SHP77 (cell line): ENCODE measurements at places on chromosomes 2 and 18.

DNA sequence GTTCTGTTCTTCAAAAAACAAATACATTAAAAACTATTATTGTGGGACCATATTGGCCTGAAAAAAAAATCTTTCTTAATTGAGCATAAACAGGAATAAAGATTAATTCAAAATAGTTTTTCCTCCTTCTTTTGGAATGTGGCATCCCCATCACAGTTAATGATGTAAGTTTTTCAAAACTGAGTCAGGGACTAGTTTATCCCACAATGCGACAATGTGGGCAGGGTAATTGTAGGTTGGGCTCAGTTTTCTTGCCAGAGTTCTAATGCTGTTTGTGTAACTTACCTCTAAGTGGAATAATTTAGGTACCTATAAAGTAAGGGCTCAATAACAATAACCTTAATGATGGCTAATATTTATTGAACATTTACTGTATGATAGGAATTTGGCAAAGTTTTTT, 82.0 kb downstream of the PMS1 start:
- no peak for DNase-seq

DNA sequence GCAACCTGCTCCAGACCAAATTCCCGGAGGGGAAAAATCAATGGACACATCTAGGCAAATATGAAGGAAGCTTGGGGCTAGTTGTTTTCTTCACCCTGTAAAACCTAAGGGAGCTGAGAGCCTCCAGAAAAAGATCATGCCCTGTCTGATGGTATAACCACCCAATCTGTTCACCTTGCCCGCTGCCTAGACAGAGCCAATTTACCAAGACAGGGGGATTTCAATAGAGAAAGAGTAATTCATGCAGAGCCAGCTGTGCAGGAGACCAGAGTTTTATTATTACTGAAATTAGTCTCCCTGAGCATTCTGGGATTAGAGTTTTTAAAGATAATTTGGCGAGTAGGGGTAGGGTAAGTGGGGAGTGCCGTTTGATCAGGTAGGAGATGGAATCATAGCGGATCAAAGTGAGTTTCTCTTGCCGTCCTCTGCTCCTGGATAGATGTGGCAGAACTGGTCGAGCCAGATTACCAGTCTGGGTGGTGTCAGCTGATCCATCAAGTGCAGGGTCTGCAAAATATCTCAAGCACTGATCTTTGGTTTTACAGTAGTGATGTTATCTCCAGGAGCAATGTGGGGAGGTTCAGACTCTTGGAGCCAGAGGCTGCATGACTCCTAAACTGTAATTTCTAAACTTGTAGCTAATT, 35.1 kb upstream of the B4GALT6 start:
- DNase-seq: no peak

GRCh38 chr18:48412339-48412929, 3.3 kb upstream of the ZBTB7C start:
- peak; percentile 73 for DNase-seq

DNA sequence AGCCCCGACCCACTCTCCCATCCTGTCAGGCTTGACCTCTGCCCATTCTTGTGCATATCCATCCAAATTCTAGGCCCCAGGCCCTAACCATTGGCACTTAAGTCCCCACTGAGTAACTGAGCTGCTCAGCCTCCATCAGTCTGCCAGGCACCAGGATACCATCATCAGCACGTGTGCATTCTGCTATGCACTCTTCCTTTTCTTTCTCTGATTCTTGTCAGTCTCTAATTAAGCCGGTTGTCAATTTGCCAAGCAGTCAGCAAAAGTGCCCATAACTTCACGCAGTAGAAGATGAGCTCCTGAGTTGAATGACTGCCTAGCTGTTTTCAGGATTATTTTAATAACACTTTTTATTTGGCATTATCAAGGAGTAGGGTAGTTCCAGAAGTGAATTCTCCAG, 107.2 kb downstream of the FEZ2 start:
- DNase-seq: no peak

DNA sequence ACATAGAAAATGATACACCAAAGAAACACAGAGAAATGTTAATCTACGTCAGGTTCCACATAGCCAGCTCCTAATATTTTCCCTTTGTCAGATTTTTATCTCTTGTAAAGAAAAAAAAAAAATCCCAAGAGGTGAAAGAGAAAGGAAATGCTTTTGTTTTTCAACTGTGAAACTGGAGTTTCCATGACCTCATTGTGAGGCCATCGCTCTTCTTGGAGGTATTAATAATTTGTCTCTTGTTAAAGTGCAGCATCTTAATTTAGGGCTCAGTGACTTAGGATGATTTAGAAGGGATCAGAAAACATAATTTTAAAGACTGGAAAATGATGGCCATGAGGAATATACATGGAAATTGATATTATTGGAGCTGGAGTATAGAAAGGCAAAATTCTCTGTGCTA, 21.7 kb downstream of the ARHGAP28 start:
- DNase-seq: no peak

- no peak for DNase-seq
These were observed 32.8 kb downstream of the NRP2 start for GRCh38 chr2:205714789-205715720.

DNA sequence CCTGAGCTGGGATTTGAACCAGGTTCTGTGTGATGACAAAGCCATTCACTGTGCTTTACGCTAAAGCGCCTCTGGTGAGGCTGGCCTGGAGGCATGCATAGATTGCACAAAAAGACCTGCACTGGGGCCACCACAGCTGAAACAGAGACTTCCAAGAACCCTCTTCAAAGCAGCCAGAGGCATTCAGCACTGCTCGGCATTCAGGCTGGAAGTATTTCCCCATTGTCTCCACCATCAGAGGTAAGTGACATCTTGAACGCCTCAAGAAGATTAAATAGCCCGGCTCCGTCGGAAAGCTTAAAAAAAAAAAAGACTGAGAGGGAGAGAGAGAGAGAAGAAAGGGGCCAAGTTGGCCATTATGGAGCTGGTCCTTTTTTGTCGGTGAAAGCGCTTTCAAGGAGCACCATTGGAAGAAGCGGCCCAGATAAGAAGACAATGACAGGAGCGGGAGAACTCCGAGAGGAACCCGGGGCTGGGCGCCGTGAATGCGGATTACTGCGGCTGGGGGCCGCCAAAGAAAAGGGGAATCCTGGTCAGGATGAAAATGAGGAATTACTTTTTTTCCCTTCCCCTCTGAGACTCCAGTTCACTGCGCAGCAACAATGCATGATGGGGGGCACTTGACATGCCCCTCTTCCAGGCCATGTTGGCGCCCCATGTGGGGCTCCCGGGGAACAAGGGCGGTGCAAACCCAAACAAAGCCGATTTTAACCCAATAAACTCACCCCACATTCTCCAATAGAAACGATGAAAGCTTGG, 228.3 kb downstream of the MYCN start:
- no peak for DNase-seq

DNA sequence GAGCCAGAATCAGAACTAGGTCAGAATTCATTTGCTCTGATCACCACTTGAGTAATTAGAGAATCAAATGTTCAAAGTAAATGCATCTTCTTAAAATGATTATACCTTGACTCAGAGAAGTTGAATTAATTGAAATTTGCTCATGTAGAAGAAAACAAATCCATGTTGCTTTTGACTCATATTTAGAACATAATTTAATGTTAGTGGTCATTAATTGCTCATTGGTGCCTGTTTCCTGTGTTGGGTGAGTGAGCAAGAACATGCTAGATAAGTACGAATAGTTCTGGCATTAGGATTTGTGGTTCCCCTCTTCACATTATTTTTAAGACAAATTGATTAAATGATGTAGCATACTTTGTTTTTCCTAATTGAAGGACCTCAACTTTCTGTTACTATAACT, 19.0 kb downstream of the ACVR2A start:
- DNase-seq: no peak

- DNase-seq: no peak
These were observed 249.1 kb downstream of the FAM210A start for GRCh38 chr18:13477147-13477683.

GRCh38 chr18:55509631-55510324, 78.2 kb downstream of the TCF4 start:
- DNase-seq: no peak

DNA sequence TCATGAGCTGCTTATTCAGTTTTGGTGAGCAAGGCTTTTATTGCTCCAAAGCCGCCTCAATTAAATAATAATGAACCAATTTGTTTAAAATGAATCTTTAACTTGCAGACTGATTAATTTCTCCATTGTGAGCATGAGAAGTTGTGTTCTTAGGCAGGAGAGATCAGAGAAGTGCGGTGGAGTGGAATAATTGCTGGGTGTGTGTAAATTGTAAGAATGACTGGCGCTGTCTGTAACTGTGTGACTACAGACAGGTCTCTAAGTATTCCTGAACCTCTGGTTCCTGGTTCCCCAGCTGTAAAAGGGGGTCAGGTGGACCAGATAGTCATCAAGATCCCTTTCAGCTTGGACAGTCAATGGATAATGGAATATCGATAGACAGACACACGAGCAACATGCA, 98.0 kb upstream of the EFEMP1 start:
- no peak for DNase-seq

DNA sequence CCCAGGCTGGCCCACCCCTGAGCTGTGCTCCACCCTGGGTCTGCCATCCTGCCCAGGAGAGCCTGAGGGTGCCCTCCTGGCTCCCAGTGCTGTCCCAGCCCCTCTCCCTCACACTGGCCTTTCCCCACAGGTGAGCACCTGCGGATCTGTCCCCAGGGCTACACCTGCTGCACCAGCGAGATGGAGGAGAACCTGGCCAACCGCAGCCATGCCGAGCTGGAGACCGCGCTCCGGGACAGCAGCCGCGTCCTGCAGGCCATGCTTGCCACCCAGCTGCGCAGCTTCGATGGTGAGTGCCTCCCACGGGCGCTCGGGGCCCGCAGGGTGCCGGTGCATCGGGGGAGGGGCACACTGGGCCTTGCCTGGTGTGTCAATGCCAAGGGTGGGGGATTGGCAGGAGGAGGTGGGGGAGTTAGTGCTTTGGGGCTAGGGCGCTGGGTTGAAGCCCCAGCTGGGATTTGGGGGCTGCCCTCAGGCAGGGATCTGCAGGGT, 23.5 kb downstream of the GPC1 start:
- DNase-seq: no peak

GRCh38 chr2:239444626-239445577, 44.1 kb upstream of the HDAC4 start:
- DNase-seq: no peak

- no peak for DNase-seq
These were observed 208.7 kb upstream of the RASGRP3 start for GRCh38 chr2:33267756-33268155.

DNA sequence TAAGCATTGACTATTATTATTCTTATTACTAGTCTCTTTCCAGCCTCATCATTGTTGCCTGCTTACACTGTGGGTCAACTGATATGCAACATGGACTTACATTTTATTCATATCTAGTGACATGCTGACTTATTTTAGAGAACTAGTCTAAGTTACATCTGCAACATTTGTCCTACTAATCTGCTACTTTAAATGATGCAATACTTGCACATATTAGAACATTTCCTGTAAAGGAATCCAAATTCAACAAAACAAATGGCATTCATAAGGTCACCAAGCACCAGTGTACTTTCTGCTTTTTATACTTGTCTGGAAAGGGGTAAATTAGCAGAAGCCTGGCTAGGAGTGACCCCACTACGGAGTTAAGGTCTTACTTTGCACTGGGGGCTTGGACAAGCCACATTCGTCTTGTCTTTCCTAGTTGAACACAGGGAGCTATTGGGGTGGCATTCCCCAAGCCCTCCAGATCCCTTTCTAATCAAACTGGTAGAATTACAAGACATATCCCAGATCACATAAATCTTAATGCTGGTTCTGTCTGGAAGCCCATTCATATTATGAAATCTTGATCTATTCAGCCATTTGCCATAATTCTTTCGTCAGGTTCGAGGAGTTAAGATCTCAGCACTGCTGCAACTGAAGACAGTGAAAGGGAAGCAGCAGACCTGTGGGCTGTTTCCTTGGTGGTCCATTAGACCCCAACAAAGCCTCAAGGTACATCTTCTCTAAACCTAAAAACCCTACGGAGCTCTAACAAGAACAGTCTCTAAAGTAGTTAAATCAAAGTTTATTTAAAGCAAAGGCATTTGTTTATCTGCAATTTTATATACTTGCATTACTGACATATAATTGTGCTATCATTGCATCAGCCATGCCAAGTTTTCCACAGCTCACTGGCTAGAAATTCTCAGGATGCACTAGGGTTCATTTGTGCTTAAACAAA, 49.9 kb upstream of the RTN4 start:
- DNase-seq: no peak

DNA sequence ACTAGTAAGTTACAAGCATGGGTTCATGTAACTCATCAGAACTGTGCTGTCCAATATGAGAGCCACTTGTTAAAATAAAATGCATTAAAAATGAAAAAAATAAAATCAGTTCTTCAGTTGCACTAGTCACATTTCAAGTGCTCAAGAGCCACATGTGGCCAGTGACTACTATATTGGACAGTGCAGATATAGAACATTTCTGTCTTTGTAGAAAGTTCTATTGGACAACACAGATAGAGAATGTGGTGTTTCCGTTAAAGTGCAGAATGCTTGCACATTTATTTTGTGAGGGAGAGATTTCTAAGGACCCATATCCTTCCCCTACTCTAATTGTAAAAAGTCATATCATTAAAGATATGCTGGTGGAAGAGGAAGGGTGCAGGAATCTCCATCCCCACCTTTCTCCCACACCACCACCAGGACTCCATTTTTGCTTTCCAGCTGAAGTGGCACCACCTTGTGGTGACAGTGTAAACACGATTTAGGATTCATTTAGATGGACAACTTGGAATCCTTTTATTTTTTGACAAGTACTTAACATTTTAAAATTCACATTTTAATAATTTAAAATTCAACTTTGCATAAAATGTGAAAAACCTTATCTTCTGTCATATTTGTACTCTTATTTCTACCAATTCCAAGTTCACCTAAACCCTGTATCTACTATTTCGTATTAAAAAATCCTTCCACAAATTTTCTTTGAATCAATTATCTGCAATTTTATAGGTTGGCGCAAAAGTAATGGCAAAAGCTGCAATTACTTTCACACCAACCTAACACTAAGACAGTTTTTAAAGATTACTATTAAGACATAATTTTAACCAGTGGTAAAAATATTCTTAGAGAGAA, 9.4 kb upstream of the CD302 start:
- DNase-seq: peak; percentile 4

- DNase-seq: no peak
These were observed 781.3 kb upstream of the NRXN1 start for GRCh38 chr2:51813247-51813646.

DNA sequence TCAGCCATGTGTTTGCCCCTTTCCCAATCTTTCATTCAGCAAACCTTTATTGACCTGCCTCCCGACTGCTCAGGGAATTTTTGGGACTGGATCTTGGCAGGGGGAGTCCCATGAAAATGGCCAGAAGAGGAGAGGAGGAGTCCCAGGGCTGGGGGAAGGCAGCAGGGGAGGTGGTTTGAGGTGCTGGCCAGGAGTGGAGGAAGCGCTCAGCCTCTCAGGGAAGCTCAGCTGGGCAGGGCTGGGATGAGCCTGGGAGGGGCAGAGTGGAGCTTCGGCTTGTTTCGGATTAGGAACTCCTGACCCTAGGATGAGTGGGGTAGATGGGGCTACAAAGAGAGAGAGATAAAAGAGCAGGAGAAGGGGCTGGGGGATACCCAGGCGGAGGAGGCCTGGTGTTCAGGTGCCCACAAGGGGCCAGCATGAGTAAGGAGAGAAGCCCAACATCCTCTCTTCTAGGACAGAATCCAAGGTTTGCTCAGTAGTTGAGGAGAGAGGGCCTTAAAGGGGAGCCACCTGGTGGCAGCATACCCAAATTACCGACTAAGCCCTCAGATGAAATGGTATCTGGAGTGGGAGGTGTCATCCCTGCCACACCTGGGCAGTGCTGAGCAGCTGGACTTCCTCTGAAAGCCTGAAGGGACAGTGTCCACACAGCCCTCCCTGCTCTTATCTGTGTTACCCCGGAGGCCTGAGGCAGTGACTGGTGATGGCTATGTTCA, 91.1 kb downstream of the INHBB start:
- peak; percentile 7 for DNase-seq
